ENCODE measurements at places on chromosomes 2 and 18.

DNA sequence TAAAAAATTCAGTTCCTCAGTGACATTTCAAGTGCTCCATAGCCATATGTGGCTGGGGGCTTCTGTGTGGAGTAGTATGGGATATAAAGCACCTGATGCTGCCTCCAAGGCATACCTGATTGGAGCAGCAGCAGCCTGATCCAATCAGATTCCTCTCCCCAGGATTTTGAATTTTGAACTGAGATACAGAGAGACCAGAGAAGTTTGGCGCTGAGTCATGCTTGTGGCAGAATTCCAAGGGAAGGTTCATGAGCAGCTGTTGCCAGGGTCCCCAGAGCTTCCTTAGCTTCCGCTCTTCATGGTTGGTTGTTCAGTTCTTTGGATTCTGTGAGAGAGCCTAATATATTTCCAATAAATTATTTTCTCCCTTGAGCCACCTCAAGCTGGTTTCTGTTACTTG, 29.0 kb upstream of the CFAP36 start:
- no peak for DNase-seq

DNA sequence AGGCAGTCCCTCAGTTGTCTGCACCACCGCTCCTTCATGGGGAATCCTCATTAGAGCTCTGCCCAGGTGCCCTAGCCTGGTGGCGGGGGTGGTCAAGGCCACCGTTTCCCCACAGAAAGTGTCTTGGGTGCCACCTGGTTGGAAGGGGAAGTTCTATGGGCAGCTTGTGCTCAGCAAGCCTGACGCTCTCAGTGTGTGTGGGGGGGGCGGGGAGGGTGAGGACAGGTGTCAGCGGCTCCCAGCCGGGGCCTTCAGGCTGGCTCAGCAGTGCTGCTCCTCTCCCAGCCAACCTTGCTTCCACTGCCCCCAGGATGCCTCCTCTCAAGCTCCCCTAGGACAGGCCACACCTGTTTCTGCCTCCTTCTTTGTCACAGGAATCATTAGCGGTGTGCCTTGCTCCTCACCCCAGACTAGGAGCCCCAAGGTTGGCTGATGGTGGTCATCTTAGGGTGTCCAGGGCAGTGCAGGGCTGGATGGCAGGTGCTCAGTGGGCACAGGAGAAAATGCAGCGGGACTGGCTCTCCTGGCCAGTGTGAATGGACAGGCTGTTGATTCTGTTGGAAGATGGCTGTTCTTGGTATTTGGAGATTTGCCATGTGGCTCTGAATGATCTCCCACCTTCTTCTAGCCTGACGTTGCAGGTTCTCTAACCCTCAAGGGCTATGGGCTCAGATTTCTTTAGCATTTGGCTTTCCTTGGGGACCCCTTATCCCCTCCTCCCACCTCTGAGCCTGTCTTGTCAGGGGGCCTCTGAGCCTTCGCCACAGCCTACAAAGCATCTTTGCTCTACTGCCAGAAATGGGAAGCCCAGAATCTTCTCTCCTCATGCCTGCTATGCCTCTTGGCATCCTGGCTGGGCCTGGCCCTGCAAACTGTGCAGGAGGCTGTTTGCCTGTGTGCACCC, 185.8 kb upstream of the HS6ST1 start:
- no peak for DNase-seq

- DNase-seq: no peak
Observed at GRCh38 chr18:5393779-5394178, 98.3 kb upstream of the ZBTB14 start.

- no peak for DNase-seq
Observed at GRCh38 chr18:30971338-30971956, 71.1 kb downstream of the DSC3 start.

DNA sequence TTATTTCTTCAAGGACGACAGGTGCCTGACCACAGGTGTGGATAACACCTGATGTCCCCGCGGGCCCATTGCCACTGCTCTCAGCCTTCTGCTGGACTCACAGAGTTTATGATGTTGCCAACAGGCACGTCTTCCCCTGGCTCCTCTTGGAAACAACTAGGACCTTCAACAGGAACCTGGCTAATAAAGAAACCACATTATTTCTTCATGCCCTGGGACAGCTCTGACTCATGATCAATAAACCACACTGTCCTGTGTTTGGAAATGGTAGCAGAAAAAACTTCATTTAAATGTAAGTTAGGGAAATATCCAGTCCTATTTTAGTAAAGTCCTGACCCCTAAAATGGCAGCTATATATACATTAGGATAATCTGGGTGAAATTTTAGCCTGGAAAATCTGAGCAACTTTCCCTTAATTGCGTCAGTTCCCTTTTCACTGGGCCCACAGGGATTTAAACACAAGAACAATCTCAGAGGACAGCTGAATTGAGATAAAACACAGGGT, 158.9 kb downstream of the VAPA start:
- DNase-seq: no peak

DNA sequence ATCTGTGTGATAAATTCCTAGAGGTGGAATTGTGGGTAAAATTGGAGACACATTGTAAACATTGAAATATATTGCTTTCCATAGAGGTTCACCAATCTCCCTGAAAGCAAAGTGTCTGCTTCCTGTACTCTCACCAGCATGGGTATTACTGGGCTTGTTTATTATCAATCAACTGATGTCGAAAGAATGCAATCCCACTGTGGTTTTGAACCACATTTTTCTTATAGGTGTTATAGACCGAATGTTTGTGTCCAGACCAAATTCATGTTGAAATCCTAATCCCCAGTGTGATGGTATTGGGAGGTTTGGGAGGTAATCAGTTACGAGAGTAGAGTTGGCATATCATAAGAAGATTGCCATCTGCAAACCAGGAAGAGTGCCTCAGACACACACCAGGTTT, 1212.4 kb downstream of the LRP1B start:
- DNase-seq: no peak

DNA sequence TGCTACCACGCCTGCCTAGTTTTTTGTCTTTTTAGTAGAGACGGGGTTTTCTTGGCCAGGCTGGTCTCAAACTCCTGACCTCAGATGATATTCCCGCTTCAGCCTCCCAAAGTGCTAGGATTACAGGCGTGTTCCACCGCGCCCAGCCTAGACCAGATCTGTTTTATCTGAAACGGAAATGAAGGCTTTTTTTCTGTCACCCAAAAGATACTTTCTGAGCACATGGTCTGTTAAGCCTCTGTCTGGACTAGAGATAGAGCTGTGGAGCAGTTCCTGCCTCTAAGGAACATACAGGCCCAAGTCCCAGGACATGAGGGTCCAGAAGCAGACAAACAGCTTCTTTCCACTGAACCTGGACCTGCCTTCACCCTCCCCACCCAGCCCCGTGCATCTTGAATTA, 43.6 kb upstream of the PTMA start:
- DNase-seq: no peak

DNA sequence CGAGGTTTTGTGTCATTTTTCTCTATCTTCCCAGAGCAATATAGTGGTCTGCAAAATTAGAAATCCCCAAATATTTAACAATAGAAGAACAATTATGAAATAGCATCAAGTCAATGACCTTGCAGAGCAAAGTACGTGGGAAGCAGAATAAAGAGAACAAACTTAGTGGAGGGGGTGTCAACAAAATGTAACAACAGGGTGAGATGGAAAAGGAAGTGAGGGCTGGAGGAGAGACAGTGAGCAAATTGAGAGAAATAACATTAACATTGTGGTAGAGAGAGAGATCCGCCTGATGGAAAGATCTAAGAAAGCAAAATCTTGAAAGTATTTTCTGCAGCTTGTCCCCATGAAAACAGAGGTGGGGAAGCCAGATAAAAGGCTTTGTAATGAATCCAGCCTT, 23.4 kb downstream of the ARHGAP15 start:
- DNase-seq: no peak

DNA sequence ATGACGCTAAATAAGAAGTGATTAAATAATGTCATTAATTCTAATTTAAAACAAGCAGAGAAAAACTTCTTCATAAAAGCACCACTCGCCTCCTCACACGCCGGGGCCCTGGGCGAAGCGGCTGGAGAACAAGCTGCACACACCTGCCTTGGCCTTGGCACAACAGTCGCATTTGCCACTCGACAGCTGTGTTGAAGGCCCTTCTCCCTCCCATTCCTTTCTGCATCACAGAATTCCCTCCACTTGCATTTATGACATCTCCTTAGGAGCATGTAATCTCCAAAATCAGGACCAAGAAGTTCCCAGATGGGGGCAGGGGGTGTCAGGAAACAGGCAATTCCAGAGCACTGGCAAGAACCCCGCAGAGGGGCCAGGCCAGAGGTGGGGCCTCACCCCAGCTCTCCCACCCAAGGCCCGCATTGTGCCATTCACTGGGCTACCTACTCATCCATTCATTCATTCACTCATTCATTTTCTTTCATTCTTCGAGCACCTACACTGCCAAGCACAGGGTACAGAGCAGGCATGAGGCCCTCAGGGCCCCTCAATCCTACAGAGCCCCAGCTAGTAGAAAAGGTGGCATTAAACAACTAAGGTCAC, 6.4 kb downstream of the HDAC4 start:
- no peak for DNase-seq

- no peak for DNase-seq
Observed at GRCh38 chr2:6879011-6879410, 1.4 kb downstream of the RSAD2 start.

GRCh38 chr2:3291113-3291512, 86.5 kb downstream of the EIPR1 start:
- DNase-seq: no peak

DNA sequence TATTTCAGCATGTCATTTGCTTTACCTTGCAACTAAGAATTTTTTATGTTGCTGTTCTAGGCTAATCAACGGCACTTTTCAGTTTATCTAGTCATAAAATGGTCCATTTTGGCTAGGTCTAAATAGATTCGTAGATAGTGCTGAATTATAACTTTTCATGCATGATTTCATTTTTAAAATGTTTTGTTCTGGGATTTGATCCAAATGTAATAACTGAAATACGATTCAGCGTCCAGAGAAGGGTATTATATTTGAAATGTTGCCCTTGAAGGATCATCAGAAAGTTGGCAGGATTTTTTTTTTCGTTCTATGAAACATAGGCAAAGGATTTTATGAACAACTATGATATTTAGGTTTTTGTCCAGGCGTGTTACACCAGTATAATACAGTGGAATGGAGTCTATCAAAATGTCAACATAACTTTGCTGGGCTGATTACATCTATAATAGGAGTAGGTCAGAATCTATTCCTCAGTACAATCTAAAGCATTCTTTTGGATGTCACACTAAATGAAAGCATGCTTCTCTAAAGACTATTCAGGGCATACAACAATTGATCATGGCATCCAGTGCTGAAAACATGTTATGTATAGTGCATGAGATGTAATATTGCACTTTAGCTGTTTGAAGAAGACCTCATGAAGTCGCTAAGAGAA, 24.8 kb downstream of the TTC27 start:
- DNase-seq: no peak

DNA sequence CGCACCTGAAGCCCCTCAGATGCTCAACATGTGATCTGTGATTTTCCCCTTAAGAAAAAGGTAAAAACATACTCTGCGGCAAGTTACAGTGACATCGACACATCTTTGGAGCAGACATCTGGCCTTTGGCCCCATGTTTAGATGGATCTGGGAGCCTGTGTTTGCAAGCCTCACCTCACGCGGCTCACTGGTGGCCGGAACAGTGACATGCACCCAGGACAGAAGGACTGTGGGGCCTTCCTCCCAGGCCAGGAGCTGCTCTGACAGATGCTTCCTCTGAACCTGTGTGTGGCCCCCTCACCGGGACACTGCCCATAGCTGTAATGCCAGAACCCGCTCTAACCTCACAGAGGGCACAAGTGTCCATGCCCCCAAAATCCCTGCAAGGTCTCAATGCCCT, 13.1 kb downstream of the PASK start:
- DNase-seq: no peak

DNA sequence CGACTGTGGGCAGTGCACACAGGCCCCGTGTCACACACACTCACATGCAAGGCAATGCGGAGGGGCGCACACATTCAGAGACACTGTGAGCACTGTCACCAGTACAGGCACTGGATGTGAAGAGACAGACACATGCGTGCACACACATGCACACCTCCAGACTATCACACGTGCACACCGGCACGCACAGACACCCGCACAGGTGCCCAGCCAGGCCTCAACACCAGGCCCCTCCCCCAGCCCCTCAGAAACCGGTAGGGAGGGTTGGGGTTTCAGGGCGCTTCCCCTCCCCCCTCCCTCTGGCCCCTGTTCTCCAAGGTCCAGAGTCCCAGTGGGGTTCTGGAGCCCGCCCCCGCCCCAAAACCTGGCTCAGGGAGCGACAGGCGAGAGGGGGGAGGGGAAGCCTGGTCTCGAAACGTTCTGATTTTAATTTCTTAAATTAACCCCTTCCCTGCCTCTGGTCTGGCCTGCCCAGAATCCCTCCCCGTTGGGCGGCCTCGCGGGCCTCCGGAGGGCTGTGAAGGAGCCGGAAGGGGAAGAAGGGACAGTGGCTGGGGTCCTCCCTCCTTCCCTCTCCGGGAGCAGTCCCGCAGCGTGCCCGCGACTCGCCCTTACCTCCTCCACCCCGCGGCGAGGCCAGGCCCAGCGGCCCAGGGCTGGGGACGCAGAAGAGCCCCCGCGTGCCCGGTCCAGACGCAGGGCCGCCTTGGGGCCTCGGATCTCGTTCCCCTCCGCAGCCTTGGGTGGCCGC, 558 bp downstream of the FBXO41 start:
- no peak for DNase-seq

GRCh38 chr2:171803757-171804156, 90.3 kb downstream of the SLC25A12 start:
- no peak for DNase-seq

DNA sequence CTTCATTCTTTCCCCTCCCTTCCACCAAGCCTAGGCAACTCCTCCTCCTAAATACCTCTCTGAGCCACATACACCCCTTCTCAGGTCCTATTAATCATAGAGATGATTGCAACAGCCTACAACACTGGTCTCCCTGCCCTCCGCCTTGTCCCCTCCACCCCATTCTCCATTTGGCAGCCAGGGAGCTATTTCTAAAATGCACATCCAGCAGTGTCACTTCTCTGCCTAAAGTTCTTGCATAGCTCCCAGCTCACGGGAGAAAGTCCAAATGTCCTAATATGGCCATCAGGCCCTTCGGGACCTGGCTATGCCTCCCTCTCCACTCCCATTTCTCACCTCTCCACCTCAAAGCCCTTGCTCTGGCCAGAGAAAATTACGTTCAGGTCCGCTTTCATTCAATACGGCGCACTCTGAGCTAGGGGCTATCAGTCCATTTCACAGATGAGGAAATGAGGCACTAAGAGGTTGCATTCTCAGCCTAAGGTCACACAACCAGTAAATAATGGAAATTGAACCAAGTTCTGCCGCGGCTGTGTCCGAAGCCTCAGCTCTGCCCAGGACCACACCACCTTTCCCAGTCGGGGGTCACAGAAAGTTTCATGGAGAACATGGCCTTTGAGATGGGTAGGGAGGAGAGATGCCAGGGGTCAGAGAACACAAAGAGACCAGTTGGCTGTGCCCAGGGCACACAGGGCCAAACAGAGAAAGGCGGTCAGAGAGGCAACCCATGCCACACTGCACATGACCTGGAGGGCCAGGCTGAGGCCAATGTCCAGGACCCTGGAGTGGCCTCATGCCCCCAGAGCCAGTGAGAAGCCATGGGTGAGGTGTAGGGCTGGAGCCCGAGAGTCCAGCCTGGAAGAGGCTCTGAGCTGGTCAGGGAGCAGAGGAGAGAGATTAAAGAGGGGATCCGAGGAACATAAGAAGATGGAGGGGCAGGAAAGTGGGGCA, 72.8 kb downstream of the TNS1 start:
- DNase-seq: no peak
